ENCODE measurements at places on chromosomes 13 and 19.

DNA sequence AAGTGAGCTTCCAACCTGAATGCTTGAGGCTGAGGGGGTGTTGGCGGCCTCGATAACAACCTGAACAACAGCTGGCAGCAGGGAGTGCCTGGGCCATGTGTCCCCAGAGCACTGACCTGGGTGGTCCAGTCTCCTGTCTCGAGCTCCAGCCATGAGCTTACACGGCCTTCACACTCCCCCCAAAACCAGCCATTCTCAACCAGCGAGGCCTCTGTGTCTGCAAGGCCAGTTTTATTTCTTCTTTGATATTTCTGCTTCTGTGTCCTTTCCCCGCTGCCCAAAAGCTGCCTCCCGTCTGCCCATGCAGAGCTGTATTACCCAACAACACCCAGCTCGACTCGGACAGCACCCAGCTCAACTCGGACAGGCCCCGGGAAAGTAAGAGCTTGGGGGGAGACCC is 32.5 kb upstream of the TFDP1 start:
- no peak for ATAC-seq

- peak; percentile 82 for ATAC-seq
Observed at GRCh38 chr19:54209811-54210494, 9.3 kb downstream of the RPS9 start.

- peak; percentile 67 for ATAC-seq
Observed at GRCh38 chr19:57559008-57559403, 657 bp downstream of the ZNF550 start.

GRCh38 chr13:73816702-73817101 is 317.5 kb downstream of the KLF12 start:
- no peak for ATAC-seq

GRCh38 chr13:21812192-21812626 is 141.3 kb downstream of the FGF9 start:
- no peak for ATAC-seq

DNA sequence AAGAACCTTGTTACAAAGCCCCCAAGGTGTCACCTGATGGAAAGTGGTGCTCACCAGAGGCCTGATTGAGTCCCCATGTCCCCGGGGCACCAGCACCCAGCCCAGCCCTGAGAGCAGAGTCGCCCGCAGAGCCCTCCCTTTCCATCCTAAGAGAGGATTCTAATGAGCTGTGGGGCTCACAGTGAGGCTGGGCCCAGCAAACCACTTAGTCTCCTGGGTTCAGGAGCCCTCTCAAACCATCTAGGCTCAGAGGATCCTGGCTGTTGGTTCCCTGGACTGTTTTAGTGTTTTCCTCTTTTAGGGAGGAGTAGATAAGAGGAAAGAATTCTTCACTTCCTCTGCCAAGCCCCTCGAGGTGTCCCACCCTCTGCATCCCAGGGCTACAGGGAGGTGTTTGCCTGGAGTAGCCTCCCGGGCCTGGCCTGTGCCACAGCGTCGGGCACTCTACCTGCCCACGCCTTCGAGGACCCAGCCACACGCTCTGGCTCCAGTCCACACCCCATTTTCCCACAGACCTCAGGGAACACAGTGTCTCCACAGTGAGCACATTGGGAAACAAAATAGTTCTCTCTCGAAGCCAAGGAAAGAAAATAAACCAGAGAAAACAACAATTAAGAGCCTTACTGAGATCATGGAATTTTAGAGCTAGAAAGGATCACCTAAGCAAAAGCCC is 34.4 kb downstream of the DHRS12 start:
- no peak for ATAC-seq

DNA sequence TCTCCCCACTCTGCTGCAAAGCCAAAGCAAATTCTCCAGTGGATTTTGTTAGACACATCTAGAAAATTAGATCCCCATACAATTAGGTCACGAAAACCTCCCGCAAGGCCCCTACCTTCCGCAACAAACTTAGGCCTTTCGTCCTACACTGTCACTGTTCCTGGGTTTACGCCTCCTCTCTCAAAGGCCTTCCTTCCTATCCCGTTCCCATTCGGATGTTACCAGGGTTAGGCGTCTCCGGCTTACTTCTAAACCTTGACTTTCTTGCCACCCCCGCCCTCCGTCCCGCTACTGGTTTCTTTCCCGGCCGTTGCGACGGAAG is 754 bp downstream of the RNF6 start:
- ATAC-seq: peak; percentile 72

GRCh38 chr13:70960841-70961443 is 852.7 kb upstream of the KLHL1 start:
- ATAC-seq: peak; percentile 46

DNA sequence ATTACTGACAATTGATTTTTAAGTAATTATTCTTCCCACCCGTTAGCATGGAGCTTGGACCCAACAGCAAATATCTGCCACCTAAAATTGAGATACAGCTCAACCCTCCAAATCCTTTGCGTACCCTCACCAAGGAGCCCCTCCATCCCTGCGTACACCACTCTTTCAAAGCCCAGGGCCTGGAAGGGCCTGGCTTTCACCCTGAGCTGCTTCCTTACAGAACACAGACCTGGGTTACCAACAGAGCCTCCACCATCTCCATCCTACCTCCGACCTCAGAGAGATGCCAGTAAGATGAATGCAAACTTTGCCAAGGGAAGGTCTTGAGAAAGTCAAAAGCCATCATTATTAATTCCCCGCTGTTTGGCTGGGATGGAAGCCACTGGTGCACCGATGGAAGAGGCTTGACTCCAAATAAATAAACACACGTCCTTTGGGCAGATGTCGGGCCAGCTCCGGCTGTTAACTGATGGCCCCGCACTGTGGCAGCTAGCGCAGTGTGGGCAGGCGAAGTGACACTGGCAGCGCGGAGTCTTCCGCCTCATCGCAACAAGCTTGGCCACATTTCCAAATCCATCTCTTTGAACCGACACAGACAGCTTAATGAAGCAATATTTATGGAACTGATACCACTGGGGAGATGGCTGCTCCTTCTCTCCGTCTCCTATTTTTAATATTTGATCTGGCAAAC is 150.2 kb upstream of the VSTM2B start:
- no peak for ATAC-seq

DNA sequence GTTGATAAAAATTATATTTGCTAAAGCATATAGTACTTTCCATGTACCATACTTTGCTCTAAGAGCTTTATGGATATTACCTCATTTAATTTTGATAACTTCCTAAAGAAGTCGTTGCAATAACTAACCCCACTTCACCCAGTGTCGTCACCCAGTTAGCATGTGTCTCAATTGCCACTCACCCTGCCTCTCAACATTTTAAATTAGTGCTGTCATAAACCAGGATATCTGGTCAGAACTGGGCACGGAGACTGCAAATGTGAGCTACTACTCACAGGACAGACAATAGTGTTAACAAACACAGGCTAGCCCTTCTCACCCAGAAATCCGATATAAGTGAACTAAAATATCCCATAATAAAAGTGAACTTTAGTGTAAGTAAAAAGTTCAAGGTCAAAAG is 430.6 kb downstream of the KLF12 start:
- no peak for ATAC-seq

GRCh38 chr13:35744566-35745178 is 268.2 kb upstream of the MAB21L1 start:
- ATAC-seq: peak; percentile 40

DNA sequence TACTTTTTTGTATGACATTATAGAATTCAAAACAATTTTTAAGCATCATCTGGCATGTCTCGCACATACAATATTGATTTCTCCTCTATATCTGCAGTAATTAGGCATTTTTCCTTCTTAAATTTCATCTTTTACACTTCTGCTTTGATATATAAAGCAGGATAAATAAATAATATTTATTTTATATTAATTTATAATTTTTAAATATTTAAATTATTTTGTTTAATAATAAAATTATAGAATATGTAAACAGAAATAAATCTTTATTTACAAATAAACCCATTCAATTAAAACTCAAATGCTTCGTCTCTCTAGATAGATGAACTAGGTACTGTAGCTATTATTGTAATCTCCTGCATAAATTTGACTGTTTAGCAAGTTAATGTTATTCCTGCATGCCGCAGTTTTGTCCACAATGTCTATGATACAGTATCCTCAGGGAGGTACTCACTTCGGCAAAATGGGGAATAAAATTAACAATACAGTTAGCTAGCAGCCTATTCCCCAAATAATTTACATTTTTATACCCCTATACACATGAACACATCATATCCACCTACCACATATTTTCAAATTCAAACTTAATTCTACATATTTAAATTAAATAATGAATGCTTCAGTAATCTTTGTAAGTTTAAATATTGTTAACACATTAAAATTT is 473.6 kb upstream of the SLC10A2 start:
- no peak for ATAC-seq

DNA sequence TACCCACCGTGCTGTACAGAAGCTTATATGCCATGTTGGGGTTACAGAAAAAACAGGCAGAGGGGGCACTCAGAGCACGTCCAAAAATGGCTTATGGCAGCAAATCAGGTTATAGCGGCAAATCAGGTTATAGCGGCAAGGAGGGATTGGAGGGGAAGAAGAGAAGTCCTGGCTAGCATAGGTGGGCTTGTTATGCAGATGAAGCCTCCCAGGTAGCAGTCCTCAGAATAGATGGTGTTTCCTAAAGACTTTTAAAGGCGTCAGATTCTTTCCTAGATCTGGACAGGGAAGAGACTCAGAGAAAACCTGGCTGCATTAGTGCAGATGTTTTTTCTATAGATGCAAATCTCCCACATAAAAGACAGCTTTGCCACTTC is 19.8 kb upstream of the PLEKHF1 start:
- no peak for ATAC-seq

DNA sequence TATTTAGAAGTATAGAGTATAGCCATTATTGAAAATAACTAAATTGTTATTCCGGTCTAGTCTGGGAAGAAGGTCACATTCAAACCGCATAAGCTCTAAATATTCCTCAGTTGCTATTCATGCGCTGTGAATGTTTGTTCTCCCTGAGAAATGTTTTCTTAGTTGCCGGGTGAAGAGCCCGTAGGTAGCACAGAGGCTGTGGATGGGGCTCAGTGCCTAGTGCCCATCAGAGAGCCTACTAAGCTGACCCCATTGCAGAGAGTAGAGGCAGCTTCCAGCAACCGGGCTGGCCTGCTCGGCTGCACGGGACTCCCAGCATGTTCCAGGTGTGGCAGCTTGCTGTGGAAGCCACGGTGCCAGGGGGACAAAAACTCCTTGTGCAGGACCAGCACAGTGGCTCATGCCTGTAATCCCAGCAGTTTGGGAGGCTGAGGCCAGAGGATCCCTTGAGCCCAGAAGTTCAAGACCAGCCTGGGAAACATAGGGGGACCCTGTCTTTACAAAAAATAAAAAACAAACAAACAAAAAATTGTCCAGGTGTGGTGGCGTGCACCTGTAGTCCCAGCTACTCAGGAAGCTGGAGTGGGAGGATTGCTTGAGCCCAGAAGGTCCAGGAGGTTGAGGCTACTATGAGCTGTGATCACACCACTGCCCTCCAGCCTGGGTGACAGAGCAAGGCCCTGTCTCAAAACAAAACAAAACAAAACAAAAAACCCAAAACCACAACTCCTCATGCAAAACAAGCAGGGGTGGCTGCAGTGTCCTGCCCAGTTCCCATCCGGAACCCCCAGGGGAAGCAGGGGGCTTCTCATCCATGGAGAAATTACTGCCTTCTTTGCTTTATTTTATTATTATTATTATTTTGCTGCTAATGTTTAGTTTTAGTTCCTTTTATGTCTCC is 82.5 kb downstream of the KCTD15 start:
- ATAC-seq: no peak

GRCh38 chr19:46365561-46365960 is 18.7 kb downstream of the PPP5C start:
- no peak for ATAC-seq

GRCh38 chr19:14700711-14701375 is 11.0 kb downstream of the ZNF333 start:
- ATAC-seq: no peak

DNA sequence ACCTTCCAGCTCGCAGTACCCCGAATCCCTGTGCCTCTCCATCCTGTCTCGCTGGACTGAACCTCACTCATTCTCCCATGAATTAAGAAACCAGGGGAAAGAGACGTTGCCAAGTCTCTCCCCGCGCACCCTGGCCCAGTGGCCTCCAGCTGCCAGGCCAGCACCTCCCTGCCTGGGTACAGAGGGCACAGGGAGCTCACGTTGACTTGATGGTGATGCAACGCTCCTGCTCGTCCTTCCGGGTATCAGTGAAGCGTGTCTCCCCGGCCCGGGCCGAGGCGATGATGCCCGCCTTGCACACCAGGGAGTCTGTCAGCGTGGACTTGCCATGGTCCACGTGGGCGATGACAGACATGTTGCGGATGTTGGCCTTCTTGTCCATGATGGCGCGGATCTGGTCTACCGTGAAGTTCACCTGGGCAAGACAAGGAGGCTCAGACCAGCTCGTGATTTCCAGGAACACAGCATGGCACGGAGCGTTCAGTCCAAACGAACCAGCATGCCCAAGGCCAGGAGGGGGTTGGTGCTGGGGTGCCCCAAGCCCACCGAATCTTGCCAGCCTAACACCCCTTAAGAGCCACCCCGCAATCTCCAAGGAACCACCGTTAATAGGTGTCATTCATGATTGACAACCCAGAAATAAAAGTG is 1.2 kb downstream of the EEF2 start:
- ATAC-seq: no peak

DNA sequence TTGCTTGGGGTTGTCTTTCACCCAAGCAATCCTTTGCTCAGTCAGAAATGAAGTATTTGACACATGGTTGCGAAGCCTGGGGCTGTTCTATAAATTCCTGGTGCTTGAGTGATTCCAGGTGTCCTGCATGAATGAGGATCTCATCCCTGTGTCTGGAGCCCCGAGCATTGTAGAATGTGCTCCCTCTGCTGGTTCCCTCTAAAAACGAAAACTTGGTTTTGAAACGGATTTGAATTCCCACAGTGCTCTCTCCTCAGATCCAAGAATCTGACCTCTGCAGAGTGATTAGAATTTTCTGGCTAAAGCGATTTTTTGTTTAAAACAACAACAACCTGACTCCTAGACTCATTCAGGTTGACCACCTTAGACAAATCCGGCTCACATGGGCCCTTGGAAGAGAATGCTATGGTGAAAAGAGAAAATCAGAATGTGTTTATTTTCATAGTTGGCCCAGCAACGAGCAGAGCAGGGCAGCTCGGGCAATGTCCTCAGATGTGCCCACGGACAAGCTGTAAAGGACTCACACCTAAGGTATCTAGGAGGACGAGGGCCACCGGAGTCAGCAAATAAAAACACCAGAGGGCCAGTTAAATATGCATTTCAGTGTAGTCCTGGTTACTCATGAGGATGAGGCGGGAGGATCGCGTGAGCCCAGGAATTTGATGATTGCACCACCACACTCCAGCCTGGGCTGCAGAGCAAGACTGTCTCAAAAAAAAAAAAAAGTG is 8.7 kb upstream of the ATP12A start:
- peak; percentile 92 for ATAC-seq

Measured in SK-N-SH treated with all-trans-retinoic acid at 6 μM for 48 hours (cell line).